SJSA1 (cell line): ENCODE measurements at places on chromosomes 2 and 18. TPM values are rescaled to one million over a fixed set of nuclear protein-coding genes. Genes with fewer than 3 reads are reported as not detected.
A peak's percentile ranks its signal among the peaks of the same experiment; 100 is the strongest.

DNA sequence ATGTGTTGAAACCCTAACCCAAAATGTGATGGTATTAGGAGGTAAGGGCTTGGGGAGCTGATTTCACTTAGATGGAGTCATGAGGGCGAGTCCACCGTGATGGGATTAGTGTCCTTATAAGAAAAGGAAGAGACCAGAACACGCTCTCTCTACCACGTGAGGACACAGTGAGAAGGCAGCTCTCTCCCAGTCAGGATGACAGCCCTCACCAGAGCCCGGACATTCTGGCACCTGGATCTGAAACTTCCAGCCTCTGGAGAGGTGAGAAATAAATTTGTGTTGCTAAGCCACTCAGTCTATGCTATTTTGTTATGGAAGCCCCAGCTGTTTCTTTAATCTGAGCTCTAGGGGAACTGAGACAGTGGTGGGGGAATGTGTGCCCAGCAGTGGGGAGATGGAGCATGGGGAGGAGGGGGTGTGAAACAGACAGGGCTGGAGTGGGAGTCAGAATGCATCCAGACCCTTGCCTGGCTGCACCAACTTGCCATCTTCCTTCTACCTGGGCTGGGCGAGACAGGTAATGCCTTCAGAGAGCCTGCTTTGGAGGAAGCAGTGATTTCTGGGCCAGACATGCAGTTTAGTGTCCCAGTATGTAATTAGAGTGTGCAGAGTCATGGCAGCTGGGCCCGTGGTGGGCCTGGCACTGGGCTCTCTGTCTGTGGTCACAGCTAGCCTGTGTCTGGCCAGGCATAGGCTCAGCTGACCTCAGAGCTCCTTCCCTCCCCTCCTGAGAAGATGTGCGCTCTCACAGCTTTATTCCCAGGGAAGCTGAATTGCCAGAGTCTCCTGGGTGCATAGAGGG lies 38.1 kb downstream of the RHOB start:
- no peaks in the 10 kb centered on the region for H3K36me3 ChIP-seq
- H3K4me3 ChIP-seq: no peak overlapping the region
- no peaks in the 10 kb centered on the region for H3K27me3 ChIP-seq
- DNase-seq: no peak
- H3K27ac ChIP-seq: no peak overlapping the region

- H3K36me3 ChIP-seq: no peaks in the 10 kb centered on the region
- H3K4me3 ChIP-seq: no peak overlapping the region
- H3K4me1 ChIP-seq: peaks cover 32% of the 10 kb centered on the region
- no peak for DNase-seq
These were observed 12.3 kb upstream of the SNED1 start for GRCh38 chr2:240985881-240986786.

- no peaks in the 10 kb centered on the region for H3K27me3 ChIP-seq
- H3K27ac ChIP-seq: no peak overlapping the region
- no peak for DNase-seq
- H3K4me1 ChIP-seq: no peaks in the 10 kb centered on the region
- no peak overlapping the region for H3K4me3 ChIP-seq
These were observed 5.9 kb upstream of the MOCOS start for GRCh38 chr18:36181441-36181840.

DNA sequence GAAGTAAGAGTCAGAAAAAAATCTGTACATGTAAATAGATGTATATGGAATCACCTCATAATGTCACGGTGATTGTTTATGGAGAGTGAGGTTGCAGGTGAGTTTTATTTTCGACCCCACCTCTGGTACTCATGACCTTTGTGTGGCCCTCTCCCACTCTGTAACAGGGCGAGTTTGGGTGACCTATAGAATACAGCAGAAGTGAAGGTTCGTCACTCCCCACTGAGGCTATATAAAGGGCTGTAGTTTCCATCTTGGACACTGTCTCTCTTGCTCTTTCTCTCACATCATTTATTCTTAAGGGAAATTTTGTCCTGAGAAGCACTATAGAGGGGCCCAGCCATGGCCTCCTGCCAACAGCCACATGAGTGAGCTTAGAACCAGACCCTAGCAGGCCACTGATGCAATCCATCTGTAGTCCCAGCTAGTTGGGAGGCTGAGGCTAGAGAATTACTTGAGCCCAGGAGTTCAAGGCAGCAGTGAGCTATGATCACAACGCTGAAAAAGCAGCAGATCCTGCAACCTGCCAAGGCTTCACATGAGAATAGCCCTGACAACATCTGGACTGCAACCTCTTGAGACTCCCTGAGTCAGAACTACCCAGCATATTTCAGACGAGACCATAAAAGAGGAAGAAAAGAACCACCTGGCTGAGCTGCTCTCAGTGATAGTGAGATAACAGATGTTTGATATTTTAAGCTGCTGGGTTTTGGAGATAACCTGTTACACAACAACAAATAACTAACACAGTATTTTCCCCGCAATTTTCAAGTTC lies 74.3 kb upstream of the SLC1A4 start:
- no peaks in the 10 kb centered on the region for H3K36me3 ChIP-seq
- no peak overlapping the region for H3K27ac ChIP-seq
- H3K4me3 ChIP-seq: no peak overlapping the region
- DNase-seq: no peak
- no peaks in the 10 kb centered on the region for H3K4me1 ChIP-seq
- H3K27me3 ChIP-seq: no peaks in the 10 kb centered on the region

CFC1 gene
- not detected in 2 replicates for total RNA-seq

SIX2 gene
- total RNA-seq: 3.6 and 5.6 TPM in 2 replicates

- no peak overlapping the region for H3K4me3 ChIP-seq
- DNase-seq: peak; percentile 35
- no peaks in the 10 kb centered on the region for H3K4me1 ChIP-seq
- no peak overlapping the region for H3K27ac ChIP-seq
- H3K36me3 ChIP-seq: no peaks in the 10 kb centered on the region
These were observed 74.7 kb upstream of the ODC1 start for GRCh38 chr2:10522726-10523405.

CRYGD gene
- total RNA-seq: not detected in 2 replicates

DNA sequence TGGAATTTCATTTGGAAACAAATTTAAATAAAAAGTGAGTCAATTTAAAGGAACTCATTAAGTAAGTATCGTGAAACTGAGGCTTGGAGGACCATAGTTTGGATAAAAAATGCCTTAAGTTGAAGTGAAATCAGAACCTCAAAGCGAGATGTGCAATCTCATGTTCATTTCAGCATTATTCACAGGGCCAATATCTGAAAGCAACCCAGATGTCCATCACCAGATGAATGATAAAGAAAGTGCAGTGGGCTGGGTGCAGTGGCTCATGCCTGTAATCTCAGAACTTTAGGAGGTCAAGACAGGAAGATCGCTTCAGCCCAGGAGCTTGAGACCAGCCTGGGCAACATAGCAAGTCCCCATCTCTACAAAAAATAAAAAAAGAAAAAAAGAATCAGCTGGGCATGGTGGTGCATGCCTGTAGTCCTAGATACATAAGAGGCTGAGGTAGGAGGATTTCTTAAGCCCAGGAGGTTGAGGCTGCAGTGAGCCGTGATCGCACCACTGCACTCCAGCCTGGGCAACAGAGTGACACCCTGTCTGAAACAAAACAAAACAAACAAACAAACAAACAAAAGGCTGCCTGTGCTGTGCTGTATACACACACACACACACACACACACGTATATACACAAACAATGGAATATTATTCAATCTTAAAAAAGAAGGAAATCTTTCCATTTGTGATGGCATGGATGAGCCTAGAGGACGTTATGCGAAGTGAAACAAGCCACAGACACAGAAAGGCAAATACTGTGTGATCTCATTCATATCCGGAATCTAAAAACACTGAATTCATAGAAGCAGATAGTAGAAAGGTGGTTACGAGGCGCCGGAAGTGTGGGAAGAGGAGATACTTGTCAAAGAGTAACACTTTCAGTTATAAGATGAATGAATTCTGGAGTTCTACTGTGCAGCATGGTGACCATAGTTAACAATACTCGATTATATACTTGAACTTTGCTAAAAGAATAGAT lies 14.5 kb downstream of the SH3RF3 start:
- H3K27ac ChIP-seq: no peak overlapping the region
- no peaks in the 10 kb centered on the region; the same call in 1 of the 2 replicates for H3K36me3 ChIP-seq
- no peak for DNase-seq
- H3K4me1 ChIP-seq: no peaks in the 10 kb centered on the region
- H3K27me3 ChIP-seq: no peaks in the 10 kb centered on the region

DNA sequence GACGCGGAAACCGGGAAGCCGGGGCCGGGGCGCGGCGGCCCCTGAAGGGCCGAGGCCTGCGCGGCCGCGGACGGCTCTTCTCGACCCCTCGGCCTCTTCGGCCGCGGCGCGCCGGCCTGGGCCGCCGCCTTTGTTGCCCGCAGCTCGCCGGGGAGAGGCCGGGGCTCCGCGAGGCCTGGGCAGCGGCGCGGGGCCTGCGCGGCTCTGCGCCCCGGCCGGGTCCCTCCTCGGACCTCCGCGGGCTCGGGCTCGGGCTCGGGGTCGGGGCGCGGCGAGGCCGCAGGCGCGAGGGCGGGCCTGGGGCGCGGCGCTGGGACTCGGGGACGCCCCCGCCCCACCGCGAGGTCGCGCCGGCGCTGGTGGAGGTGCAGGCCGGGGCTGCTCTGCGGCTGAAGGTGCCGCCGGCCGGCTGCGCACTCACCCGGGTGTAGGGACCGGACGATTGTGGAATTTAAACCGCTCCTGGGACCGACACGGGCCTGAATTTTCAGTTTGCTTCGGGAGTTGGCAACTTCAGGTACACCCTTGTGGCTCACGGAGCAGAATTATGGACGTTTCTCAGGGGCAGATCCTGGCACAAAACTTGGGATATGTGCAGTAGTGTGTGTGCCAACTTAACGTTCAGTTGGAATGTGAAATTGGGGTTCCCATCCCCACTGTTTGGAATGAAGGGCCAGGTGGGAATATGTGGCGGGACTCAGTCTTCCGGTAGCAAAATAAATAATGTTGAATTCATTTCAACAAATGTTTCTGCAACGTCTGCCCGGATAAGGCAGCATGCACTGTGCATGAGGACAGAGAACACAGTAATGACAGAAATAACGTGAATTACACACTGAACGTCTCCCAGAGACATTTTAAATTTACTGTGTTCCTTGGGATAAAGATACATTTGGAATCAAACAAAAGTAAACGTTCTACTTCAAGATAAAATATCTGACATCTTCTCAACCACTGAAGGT lies 787 bp downstream of the SOCS6 start:
- DNase-seq: peak; percentile 45
- peaks cover 21% of the 10 kb centered on the region for H3K36me3 ChIP-seq
- peaks cover 37% of the 10 kb centered on the region for H3K4me1 ChIP-seq
- peak overlapping the region; percentile 97 for H3K4me3 ChIP-seq
- H3K27me3 ChIP-seq: no peaks in the 10 kb centered on the region

PRSS56 gene
- total RNA-seq: not detected in 2 replicates

DNA sequence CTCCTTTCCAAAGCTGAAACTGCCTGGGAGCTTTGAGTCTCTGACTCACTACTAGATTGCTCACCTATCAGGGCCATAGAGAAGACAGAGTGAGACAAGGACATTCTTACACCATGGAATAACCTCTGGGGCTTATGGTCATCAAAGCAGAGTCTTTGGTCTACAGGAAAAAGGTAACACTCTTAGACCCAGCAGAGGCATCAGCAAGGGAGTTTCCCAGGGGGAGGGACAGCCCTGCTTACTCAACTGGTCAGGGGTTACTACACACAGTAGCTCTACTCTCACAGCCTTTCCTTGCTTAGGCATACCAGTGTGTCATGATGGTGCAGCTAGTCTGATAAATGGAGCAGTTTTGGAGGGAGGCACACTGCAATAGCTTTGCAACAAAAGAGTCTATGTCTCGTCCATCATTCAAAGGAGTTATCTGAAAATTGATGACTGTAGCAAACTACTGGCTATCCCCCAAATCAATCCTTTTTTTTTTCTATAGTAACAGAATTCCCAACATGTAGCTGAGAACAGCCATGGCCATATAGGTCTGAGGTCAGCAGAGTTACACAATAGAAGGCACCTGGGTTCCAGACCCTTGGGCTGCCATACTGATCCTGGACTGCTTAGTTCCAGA lies 22.4 kb upstream of the CD28 start:
- no peaks in the 10 kb centered on the region for H3K27me3 ChIP-seq
- H3K36me3 ChIP-seq: no peaks in the 10 kb centered on the region
- H3K4me3 ChIP-seq: no peak overlapping the region
- H3K27ac ChIP-seq: peak overlapping the region; percentile 89
- DNase-seq: peak; percentile 60

- no peak overlapping the region for H3K4me3 ChIP-seq
- peak overlapping the region; percentile 40 for H3K27ac ChIP-seq
- H3K36me3 ChIP-seq: no peaks in the 10 kb centered on the region
- no peaks in the 10 kb centered on the region for H3K27me3 ChIP-seq
These were observed 256.7 kb downstream of the ANAPC1 start for GRCh38 chr2:111627256-111627655.

FAP gene
- total RNA-seq: 21.1 and 35.6 TPM in 2 replicates

- no peak for DNase-seq
- H3K36me3 ChIP-seq: peaks cover 34% of the 10 kb centered on the region
- no peaks in the 10 kb centered on the region for H3K27me3 ChIP-seq
- no peak overlapping the region for H3K4me3 ChIP-seq
- H3K27ac ChIP-seq: no peak overlapping the region
- H3K4me1 ChIP-seq: peaks cover 35% of the 10 kb centered on the region
These were observed 6.8 kb downstream of the PPP1CB start for GRCh38 chr2:28758459-28758858.

- no peaks in the 10 kb centered on the region for H3K4me1 ChIP-seq
- no peak overlapping the region for H3K27ac ChIP-seq
- DNase-seq: no peak
- no peaks in the 10 kb centered on the region for H3K27me3 ChIP-seq
These were observed 48.2 kb upstream of the CCDC141 start for GRCh38 chr2:179098080-179098689.

DNA sequence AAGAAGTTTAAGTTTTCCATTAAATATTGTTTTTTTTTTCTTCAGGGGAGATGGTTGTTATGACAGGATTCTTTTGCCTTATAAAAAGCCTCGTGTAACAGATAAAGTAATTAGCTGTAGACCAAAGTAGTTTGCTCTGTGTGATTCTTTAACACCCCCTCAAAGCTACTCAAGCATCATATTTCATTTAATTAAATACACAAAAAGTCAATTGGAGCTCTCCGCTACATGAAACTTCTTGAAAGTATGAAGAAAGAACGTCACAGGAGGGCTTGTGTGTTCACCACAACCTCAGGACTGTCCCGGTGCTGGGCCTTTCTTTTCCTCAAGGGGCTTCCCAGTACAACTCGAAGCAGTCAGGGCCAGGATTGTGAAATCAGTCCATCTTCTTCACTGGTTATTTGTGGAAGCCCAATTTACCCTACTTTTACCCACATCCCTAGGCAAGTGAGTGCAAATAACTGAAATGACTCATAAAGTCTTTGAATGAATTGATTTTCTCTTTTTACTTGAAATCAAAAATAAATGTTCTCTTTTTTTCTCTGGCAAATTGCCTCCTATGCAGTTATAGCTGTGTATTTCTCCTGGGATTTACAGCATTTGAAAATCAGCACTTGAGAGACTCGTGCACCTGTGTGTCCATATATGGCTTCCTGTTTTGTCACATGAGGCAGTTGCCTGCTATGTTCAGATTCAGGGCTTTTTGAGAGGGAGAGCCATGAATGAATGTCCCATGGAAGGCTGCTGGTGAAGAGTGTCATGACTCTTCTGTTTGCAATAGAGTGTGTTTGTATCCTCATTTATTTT lies 48.6 kb downstream of the LINC00305 start:
- DNase-seq: no peak
- H3K27me3 ChIP-seq: no peaks in the 10 kb centered on the region
- H3K4me1 ChIP-seq: no peaks in the 10 kb centered on the region
- no peaks in the 10 kb centered on the region for H3K36me3 ChIP-seq
- H3K27ac ChIP-seq: no peak overlapping the region
- no peak overlapping the region for H3K4me3 ChIP-seq

RND3 gene
- 170 and 178 TPM in 2 replicates for total RNA-seq

CLEC4F gene
- not detected in 2 replicates for total RNA-seq

GRCh38 chr18:58590254-58590653 lies 38.6 kb downstream of the ALPK2 start:
- peak overlapping the region; percentile 41 for H3K27ac ChIP-seq
- H3K36me3 ChIP-seq: no peaks in the 10 kb centered on the region
- H3K4me1 ChIP-seq: peaks cover 39% of the 10 kb centered on the region
- H3K4me3 ChIP-seq: no peak overlapping the region
